CD4-positive, alpha-beta T cell treated with Interleukin-12 subunit alpha and Interleukin-12 subunit beta, for 1 hour (primary cell): ENCODE measurements at places on chromosomes 7 and 10.
A peak's percentile ranks its signal among the peaks of the same experiment; 100 is the strongest.

GRCh38 chr7:137836541-137836940, 10.2 kb downstream of the DGKI start:
- no peak for DNase-seq

GRCh38 chr7:74129887-74130286, 44.3 kb upstream of the EIF4H start:
- no peak for DNase-seq

DNA sequence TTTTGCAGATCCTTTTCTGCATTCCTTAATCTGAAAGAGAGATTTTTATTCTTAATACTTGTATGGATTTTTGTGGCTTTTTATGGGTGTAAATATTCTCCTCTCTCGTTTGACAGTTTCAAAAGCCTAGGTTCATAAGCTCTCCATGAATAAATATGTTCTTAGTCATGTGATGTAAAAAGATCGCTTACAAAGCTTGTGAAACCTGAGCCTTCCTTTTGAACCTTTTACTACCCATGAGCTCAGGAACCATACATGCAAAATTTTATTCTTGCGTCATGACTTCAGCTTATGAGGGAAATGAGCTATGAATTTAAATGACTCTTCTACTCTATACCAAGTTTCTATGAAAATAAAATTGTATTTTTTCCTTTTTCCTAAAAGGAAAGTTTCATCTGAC, 98.7 kb downstream of the POLL start:
- DNase-seq, result no peak

DNA sequence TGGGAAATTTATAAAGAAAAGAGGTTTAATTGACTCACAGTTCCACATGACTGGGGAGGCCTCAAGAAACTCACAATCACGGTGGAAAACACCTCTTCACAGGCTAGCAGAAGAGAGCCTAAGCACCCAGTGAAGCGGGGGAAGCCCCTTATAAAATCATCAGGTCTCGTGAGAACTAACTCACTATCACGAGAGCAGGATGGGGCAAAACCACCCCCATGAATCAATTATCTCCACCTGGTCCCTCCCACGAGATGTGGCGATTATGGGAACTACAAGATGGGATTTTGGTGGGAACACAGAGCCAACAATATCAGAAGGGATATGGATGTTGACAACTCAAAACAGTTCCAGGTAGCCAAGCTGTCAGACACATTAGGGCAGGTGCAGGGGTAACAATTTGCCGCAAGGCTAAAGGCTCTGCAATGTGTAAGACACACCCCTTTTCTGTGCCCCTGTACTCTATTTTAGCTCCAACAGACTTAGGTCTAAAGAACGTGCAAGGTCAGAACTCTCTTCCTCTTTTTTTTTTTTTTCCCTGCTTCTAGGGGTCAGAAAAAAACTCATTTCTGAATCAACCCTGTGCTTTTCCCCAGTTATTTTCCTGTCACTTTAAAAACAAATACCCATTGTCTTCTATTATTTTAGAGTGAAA, 30.7 kb upstream of the RBM20 start:
- no peak for DNase-seq

DNA sequence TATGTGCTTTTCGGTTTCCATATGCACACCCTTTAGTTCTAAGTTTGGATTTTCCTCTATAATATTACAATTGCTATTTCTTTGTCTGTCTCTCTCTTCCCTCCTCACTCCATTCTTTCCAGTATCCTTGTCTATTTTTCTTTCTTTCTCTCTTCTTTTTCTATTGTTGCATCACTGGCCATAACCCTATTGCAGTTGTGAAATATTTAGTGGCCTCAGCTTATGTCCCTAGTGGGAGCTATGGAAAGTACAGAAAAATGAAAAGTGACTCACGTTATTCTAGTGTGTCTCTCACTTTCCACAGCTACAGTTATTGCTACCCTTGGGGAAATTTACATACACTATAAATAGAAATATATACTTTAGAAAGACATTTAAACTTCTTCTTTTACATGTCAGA, 59.1 kb downstream of the CNTNAP2 start:
- no peak for DNase-seq

GRCh38 chr7:158809596-158809995, 19.7 kb downstream of the ESYT2 start:
- peak; percentile 52 for DNase-seq

GRCh38 chr10:95818668-95819067, 62.7 kb downstream of the ENTPD1 start:
- DNase-seq, result no peak

DNA sequence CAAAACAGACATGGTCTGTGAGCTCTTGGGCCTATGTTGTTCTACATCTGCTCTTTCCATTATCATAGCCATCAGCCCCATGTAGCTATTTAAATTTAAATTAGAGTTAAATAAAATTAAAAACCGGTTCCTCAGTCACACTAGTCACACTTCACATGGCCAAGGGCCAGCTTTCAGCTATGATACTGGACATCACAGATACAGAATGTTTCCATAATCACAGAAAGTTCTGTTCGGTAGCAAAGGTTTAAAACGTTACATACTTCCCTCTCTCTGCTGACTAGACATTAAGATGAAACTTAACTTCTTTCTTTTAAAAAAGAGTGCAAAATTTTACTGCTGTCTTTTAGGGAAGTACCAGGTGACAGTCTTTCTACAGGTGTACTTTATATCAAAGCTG, 43.0 kb downstream of the SRPK2 start:
- no peak for DNase-seq

DNA sequence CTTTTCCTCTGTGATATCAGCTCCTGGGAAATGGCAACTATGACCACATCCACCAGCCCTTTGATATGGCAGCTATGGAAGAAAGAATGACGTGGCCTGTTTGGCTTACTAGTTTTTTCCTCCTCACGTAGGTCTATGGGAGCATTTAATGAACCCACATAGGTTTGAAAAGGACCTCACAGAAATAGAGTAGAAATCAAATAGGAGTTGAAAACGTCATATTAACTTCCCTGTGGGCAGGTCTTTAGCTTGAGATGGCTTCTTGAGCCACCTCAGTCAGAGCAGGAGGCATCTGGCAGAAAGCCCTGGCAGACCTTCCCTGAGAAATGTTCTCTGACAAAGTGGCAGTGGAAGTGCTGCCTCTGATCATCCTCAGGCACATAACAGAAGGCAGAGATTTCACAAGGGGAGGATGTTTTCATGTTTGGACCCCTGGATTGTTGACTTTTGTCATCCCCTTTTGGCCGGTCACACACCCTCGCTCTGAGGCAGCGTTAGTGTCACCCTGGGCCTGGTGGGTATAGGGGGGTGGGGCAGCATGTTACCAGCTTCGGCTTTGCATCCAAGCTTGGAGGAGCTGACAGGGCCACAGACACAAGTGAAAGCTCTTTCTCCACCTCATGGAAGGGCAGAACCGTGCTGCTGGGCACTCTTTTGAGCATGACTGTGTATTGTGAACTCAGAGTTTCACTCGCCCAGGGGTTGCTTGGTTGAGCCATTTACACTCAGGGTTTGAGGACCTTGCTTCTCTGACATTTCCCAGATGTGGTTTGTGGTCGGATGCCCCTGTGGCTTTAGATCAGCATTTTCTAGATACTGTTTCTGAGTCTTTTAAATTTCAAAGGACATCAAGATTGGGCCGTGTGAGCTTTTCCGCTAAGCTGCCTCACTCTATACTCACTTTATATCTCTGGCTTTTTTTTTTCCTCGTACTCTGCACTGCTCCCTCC, 184.2 kb downstream of the STK31 start:
- DNase-seq, result peak; percentile 11

GRCh38 chr10:28149746-28150145, 150.9 kb upstream of the ODAD2 start:
- no peak for DNase-seq

DNA sequence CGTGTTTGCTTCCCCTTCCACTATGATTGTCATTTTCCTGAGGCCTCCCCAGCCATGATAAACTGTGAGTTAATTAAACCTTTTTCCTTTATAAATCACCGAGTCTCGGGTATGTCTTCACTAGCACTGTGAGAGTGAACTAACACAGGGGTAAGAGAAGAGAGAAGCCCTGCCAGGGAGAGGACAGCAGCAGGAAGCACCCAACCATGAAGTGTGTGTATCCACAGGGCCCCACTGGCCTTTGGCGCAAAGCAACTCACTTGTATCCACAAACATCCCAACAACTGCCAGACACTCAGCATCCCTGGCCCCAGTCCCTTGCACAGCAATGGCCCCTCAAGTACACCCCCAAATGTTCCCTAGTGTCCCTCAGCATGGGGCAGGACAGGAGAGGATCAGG, 115.1 kb downstream of the MAD1L1 start:
- DNase-seq, result no peak

- no peak for DNase-seq
Measured at GRCh38 chr10:19719284-19719683, 96.9 kb upstream of the PLXDC2 start.

- no peak for DNase-seq
Measured at GRCh38 chr10:93904901-93905300, 11.1 kb downstream of the SLC35G1 start.

DNA sequence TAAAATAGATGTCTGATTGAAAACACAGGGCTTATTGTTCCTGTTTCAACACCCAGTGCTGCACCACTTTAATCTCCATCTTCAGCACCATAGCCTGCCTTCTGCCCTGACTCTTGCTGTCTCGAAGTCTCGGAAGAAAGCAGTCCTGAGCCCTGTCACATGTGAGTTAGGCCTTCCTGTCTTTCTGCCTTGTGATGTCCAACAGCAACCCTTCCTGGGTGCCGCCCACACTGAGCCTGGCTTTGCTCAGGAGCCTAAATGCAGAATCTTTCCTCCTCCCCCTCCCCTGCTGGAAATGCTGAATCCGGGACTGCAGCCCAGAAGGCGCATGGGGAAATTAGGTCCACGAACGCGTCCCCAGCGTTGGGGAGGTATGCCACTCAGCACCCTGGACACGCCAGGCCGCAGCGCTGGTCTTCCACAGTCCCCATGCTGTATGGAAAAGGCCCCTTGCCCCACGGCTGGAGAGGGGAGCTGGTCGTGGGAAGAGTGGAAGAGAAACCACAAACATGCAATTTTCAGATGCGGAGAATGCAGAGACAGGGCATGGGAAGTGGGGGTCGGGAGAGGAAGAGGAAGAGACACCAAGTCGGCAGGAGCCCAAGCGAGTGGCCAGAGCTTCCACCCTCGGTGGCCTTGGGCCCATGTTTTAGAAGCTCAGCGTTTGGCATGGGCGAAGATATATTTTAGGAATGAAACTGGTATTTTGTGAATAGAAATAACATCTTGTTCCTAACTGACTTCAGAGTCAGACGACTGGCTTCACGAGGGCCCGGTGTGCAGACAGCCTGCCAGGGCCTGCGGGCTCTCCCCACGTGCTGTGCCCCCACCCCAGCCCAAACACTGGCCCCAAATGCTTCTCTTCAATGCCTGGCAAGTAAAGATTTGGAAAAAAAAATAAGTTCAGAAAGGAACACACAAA, 656.1 kb upstream of the FOXK1 start:
- DNase-seq, result no peak

DNA sequence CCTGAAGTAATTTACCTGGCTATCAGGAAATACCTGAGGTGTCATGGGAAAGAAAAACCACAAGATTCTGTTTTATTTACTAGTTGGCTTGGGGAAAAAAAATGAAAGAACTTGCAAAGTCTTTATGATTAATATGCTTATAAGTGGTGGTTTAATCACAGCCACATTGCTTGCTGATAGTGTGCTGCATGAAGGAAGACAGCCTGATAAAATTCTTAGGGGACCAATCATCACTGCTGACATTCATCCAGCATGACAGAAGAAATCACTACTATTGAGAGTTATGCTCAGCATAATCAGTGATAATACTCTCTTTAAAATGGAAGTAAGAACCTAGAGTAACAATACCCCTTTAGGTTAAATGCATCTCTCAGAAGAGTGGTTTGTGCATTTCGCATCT, 150.2 kb upstream of the LRRN3 start:
- no peak for DNase-seq

DNA sequence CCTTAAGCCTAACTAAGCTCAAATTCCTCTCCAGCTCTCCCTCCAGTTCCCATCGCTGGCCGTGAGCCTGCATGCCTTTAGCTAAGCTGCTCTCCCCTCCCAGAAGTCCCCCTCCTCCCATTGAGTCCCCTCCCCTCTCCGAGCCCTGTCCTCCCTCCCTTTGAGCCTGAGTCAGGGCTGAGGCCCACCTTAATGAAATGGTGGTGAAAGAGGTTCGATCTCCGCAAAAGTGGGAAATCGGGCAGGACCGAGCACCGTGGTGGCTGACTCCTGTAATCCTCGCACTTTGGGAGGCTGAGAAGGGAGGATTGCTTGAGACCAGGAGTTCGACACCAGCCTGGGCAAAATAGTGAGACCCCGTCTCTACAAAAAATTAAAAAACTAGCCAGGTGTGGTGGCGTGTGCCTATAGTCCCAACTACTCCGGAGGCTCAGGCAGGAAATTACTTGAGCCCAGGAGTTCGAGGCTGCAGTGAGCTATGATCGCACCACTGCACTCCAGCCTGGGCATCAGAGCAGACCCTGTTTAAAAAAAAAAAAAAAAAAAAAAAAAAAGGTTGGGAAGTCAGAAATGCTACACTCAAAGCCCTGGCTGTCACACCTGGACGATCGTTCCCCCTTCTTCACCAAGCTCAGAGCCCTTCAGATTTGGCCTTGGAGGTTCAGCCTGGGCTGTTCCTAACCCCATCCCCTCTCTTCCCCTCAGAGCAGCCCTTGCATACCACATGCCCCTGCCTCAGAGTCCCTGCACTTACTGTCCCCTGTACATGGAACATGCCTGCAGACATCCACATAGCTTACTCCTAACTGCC, 995 bp upstream of the CLDN3 start:
- no peak for DNase-seq

DNA sequence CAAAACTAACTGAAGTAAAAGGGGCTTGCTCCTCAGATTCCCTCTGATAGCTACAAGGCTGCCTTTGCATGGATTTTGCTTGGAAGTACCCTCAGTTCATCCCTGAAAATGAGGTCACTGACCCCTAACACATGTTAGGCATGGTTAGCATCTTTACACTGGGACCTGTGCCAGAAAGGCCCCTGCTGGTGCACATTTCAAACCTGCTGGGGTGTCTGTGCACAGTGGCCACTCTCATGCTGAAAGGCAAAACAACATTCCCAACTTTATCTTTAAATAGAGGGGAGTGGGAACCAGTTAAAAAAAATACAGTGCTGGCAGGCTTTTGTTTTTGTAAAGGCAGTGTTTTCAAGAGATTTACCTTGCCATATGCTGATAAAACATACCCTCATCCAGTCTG, 99.1 kb downstream of the ANK3 start:
- no peak for DNase-seq
